Mammary epithelial cell (primary cell): ENCODE measurements at places on chromosomes 4 and X. TPM values are rescaled to one million over a fixed set of nuclear protein-coding genes. Genes with fewer than 3 reads are reported as not detected.

ARR3 gene
- total RNA-seq: not detected in 2 replicates

CAPN6 gene
- total RNA-seq: 11.7 TPM

NHSL2 gene
- 0.17 TPM for total RNA-seq

TMPRSS11E gene
- 1.0 and 2.3 TPM in 2 replicates for total RNA-seq

SLC38A5 gene
- total RNA-seq: 4.5 TPM

COX7B2 gene
- not detected for total RNA-seq

PAGE5 gene
- total RNA-seq: not detected

RAB41 gene
- not detected for total RNA-seq

MAGEC3 gene
- total RNA-seq: not detected in 2 replicates

APELA gene
- not detected in 2 replicates for total RNA-seq

NDP gene
- total RNA-seq: not detected in 2 replicates

FGFR3 gene
- 0.67 TPM for total RNA-seq

HERC3 gene
- 14.0 TPM for total RNA-seq

ATP2B3 gene
- not detected for total RNA-seq

RNF128 gene
- total RNA-seq: 25.3 TPM

COQ2 gene
- 20.4 and 23.8 TPM in 2 replicates for total RNA-seq

SSX1 gene
- total RNA-seq: not detected in 2 replicates

ARMCX2 gene
- total RNA-seq: 26.0 and 26.9 TPM in 2 replicates

IL15 gene
- total RNA-seq: 3.2 TPM

ARX gene
- not detected for total RNA-seq

ITGB1BP2 gene
- 1.0 TPM for total RNA-seq

VCX3A gene
- not detected for total RNA-seq

LRRC66 gene
- total RNA-seq: 0.50 TPM

AMOT gene
- total RNA-seq: 0.09 TPM in 1 of 2 replicates, not detected in the other

MAN2B2 gene
- total RNA-seq: 34.7 TPM

STK26 gene
- total RNA-seq: 72.7 TPM

PHF8 gene
- 23.8 TPM for total RNA-seq

SLC10A4 gene
- 0.21 TPM in 1 of 2 replicates, not detected in the other for total RNA-seq

OCIAD2 gene
- 111 and 138 TPM in 2 replicates for total RNA-seq

ADH1B gene
- total RNA-seq: under 0.01 TPM

ALB gene
- total RNA-seq: not detected

RRH gene
- total RNA-seq: not detected in 2 replicates

TEX13B gene
- not detected for total RNA-seq

CLDN22 gene
- total RNA-seq: not detected

ETNPPL gene
- total RNA-seq: not detected

GRIA3 gene
- 0.83 TPM for total RNA-seq

TBC1D1 gene
- 63.0 TPM for total RNA-seq

TEX13D gene
- total RNA-seq: not detected

MAGEB1 gene
- not detected for total RNA-seq

NWD2 gene
- not detected for total RNA-seq
